ENCODE measurements at places on chromosomes 2 and 18.
A peak's percentile ranks its signal among the peaks of the same experiment; 100 is the strongest.

DNA sequence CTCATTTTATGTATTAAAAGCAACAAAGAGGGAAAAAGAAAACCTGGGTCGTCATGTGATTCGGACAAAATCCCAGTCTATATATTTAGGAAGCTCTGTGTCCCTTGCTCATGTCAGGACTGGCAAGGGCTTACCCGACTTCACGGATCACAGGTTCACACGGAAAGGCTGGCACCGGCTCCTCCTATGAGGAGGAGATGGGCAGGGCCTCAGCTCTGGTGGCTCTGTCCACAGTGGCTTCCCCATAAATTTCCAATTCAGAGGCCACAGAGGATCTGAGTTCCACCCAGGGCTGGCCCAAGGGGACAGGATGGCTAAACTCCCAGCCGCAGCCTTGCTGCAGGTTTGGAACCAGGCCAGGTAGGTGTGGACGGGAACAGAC is 186.8 kb downstream of the BCL2 start:
- DNase-seq, result no peak

- no peak for DNase-seq
Measured at GRCh38 chr2:71212336-71212735, 14.6 kb downstream of the PAIP2B start.

DNA sequence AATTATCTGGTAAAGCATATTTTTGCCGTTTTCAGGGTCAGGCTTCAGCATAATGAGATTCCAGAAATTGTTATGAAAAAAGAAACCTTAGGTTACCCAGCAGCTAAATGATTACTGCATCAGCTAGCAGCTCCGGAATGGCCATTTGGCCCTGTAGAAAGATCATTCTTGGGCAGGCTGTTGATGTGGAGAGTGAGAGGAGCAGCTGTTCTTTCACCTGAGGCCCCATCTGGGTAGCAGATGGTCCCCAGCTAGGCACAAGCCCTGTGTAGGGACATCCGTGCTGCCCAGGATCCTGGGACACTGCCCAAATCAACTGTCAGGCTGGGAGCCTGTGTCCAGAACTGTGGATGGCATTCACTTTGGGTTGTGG is 61.8 kb downstream of the NEDD4L start:
- no peak for DNase-seq

GRCh38 chr2:170930131-170930990 is 1.3 kb downstream of the GORASP2 start:
- DNase-seq, result peak; percentile 23

DNA sequence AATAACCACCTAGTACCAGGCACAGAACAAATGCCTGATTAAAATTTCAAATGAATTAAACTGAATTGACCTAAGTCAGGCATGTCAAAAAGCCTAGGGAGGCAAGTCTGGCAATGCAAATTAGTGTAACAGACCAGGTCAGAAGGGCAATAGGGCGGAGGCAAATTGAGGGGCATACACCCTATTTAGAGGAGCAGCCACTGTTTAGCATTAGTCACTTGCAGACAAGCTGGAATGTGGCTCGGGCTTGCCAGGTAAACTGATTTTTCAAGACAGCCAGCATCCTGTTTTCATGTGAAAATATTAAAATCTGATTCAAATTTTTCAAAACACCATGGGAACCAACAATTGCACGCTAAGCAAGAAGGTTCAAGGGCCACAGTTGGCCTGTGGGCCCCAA is 160.3 kb downstream of the EN1 start:
- DNase-seq, result no peak

DNA sequence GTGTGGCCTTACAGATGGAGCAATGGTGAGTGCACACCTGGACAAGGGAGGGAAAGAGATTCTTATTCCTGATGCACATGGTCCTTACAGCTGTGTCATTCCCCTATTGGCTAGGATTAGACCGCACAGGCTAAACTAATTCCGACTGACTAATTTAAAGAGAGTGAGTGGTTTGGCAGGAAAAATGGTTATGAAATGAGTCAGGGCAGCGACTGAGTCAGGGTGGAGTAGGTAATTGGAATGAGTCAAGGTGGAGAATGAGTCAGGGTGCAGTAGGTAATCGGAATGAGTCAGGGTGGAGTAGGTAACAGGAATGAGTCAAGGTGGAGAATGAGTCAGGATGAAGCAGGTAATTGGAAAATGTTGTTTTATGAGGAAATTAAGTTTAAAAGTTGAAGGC is 1353.7 kb upstream of the LRRTM1 start:
- DNase-seq, result no peak

DNA sequence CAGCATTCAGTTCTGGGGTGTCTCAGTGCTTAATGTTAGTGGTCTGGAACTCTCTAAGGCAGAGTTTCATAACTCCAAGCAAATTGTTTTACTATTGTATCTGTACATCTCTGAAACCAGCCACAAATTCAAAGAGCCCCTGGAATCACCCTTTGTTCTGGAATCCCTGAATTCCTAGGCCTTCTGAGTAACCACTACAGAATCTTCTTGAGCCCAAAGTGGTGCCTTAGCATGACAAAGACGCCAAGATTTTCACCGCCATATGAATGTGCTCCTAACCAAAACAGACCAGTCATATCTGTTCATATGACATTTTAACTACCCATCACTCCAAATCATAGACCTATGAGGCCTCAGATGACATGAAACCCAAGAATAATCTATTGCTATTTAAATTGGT is 668.1 kb downstream of the EPHA4 start:
- DNase-seq, result no peak

DNA sequence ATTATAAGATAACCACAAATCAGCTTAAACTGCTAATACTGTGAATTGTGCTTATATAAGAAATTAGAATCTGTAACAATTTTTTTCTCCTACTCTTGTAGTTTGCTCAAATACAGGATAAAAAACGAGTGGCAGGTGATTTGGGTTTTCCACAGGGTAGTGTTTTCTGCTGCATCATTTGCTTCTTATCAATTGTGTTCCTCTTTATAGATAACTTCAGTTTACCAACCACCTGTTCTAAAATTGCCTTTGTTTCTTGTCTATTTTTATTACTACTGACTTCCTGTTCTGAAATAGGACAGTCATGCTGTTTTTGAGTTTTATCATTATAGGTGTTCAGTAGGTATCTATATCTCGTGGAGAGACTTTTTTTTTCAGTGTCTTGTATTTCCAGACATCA is 56.9 kb downstream of the MFSD6 start:
- no peak for DNase-seq

DNA sequence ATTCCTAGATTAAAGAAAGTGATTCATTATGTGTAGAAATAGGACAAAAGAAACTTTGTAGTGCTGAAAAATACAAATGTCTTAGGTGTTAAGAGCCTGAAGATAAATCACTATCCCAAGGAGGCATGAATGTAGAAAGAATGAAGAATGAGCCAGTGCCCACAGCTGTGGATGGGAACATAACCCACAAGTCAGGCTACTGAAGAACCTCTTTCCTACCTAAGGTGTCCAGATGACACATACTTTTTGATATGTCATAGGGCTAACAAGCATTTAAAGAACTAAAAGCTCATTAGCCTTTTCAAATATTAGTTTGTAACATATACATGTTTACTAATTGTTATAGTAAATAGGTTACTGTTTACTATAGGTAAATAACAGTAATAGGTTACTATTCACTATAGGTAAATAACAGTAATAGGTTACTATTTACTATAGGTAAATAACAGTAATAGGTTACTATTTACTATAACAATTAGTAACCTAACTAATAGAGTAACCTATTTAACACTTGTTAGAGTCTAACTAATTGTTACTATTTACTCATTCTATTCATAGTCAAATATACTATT is 275.0 kb upstream of the KYNU start:
- no peak for DNase-seq

DNA sequence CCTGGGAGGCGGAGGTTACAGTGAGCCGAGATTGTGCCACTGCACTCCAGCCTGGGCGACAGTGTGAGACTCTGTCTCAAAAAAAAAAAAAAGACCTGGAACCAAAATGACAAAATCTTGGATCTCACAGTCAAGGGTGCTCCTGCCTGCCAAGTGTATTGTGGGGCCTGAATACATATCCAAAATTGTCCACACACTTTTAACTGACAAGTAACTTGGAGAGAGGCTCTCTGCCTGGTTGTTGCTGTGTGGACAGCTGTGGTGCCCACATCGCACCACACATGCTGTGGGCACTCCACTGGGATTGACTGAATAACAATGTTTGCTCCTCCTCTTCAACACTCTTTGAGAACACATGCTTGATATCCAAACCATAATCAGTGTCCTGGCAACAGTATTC is 117.6 kb upstream of the REV1 start:
- no peak for DNase-seq

DNA sequence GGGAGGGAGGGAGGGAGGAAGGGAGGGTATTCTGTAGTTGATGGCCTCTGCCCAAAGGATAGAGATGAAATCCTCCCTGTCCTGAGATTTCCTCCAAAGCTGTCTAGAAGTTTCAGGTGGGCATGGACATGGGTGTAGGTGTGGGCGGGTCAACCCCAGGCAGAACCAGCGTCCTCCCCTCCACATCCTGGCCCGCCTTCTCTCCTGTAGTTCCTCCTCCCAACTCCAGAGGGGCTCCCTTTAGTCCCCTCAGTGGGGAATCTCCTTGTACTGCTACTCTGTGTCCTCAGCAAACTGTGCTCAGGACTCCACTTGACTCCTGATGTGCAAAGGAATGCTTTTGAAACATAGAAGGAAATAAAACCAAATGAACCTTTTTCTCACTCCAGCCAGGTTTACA is 88.1 kb downstream of the MRPS9 start:
- no peak for DNase-seq

- DNase-seq, result no peak
Measured at GRCh38 chr2:97727296-97727695, 13.9 kb downstream of the ZAP70 start.

- DNase-seq, result no peak
Measured at GRCh38 chr18:68234676-68235075, 480.2 kb downstream of the TMX3 start.

DNA sequence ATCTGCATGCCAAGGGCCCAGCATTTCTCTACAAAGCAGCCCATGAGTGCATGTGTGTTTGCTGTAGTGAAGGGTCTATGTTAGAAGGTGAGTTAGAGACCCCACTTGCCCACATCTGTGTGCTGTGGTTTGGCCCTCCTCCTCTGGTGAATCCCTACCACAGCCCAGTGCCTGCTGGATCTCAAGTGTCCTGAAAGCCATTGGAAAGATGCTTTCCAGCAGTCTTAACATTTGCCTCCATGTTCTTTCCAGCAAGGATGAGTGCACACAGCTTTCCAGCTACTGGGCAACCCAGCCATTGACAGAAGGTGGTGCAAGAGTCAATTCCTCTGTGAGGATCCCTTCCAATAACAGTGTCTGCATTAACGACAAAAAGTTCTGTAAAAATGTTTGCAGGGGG is 13.6 kb downstream of the CRIM1 start:
- peak; percentile 5 for DNase-seq

- no peak for DNase-seq
Measured at GRCh38 chr2:44931198-44931780, 10.2 kb upstream of the SIX3 start.

DNA sequence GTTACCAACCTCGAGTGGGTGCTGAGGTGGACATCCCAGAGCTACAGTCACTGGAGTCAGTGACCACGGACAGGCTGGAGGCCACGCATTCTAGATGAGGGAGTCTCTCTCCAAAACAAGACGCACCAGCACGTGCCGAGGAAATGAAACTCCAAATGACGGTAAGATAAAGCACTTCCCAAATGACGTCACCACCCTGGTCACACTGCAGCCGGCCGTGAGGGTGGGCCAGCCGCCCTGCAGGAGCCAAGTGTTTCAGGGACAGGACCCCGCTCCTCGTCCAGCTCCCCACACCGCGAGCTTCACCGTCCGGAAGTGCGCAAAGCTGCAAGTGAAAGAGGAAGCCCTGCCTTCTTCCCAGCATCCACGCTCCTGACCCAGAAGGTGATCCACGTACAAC is 99.4 kb downstream of the ZNF516 start:
- no peak for DNase-seq

GRCh38 chr2:98412751-98413458 is 31.8 kb upstream of the INPP4A start:
- DNase-seq, result peak; percentile 59

- no peak for DNase-seq
Measured at GRCh38 chr2:100141906-100142305, 484 bp downstream of the AFF3 start.

DNA sequence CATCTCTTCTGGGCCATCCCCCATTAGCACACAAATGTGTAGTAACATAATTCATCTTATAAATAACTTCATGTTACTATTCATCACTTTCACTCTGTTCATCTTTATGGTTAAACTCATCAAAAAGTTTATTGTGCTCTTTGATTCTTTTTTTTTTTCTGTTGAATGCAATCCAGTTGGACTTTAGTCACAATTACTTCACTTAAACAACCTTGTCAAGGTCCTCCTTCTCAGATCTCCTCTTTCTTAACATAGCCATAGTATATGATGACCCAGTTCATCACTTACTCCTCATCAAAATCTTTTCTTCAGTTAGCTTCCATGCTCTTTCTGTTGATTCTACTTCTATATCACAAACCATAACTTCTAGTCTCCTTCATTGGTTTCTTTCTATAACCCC is 80.2 kb upstream of the ZC3H15 start:
- no peak for DNase-seq

GRCh38 chr18:39365836-39366485 is 1800.4 kb upstream of the CELF4 start:
- DNase-seq, result no peak

DNA sequence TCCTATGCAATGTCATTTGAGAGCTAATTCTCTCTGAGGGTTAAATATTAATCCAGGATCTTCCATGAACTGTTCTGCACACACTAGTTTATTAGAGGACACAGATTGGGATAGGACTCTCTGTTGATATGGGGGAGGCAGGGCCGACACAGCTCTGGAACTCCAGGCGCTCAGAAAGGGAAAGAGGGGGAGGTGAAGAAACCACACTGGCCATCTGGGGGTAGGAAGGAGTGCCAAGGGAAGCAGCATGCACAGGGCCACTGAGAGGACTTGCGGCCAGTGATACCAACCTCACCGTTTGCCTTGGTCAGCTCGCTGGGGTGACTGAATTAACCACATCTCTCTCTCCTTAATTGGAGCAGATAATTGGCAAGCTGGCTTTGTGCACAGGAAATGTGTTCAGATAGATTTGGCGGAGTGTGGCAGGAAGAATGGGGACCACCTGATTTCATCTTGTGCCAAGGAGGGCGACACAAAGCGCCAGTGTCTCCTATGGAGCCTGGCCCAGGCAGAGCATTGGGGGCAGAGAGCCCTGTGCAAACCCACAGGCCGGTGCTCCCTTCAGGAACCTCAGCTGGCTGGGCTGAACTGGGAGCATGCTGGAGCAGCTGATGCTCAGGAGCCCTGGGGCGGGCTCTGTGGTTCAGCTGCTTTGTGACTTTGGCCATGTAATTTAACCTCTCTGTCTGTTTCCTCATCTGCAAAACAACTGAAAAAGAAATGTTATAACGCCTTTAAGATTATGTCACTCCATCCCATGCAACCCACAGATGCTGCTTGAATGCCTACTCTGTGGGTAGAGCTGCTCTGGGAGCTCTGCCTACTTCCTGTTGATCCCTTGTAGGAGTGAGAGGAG is 114.7 kb upstream of the STON1 start:
- no peak for DNase-seq

- DNase-seq, result no peak
Measured at GRCh38 chr2:6960659-6961058, 43.4 kb downstream of the RNF144A start.

All from SJSA1 (cell line).